IMR-90 (cell line): ENCODE measurements at places on chromosomes 2 and 18. TPM values are rescaled to one million over a fixed set of nuclear protein-coding genes. Genes with fewer than 3 reads are reported as not detected.

- DNase-seq = no peak
- H3K4me3 ChIP-seq = no peak overlapping the region
- peaks cover 4% of the 10 kb centered on the region; the same call in 1 of the 2 replicates for H3K27me3 ChIP-seq
These were observed 12.1 kb upstream of the FAHD2A start for GRCh38 chr2:95390272-95390880.

The MATN3 gene
- total RNA-seq = 0.90 and 1.1 TPM in 2 replicates

DNA sequence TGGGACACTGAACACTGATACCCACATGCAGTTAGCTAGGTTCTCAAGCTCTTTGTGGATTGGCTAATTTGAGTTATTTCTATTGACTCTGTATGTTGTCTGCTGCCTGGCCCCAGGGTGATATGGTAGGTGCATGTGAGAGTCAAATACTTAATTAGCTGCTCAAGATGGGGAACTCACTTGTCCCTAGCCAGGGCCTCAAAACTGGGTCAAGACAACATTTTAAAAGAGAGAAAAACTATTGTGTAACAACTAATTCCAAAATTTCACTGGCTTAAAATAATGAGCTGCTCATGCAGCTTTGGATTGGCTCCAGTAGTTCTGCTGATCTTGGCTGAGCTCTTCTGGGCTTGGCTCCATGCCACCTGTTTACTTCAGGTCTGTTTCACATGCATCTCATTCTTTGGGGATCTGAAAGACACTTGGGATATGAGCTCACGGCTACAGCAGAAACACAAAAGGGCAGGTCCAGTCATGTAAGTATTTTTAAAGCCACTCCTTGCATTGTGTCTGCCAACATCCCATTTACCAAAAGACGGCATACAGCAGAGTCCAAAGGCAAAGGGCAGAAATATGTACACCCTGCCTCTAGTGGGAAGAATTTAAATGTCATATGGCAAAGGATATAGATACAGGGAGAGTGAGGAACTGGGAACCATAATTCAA is 716.8 kb downstream of the SUCLG1 start:
- no peak for DNase-seq
- H3K27ac ChIP-seq = no peak overlapping the region
- no peaks in the 10 kb centered on the region for H3K4me1 ChIP-seq
- H3K27me3 ChIP-seq = no peaks in the 10 kb centered on the region

DNA sequence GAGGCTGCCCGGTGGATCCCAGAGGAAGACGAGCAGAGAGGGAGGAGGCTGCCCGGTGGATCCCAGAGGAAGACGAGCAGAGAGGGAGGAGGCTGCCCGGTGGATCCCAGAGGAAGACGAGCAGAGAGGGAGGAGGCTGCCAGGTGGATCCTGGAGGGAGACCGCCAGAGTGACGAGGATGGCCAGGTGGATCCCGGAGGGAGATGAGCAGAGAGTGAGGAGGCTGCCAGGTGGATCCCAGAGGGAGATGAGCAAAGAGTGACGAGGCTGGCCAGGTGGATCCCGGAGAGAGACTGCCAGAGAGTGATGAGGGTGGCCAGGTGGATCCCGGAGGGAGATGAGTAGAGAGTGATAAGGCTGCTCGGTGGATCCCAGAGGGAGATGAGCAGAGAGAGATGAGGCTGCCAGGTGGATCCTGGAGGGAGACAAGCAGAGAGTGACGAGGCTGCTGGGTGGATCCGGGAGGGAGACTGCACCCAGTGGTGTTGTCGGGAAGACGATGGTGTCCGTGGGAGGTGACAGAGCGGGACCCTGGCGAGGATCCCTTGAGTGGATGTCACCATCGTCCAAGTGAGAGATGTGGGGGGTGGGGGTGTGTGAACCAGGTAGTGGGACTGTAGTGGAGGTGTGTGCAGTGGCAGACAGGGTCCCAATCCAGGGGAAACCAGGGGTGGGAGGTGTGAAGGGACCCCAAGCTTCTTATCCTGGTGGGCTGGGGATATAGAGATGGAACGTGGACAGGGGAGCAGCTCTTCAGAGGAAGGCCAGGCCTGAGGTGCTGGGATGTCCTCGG is 22.3 kb downstream of the DCDC2C start:
- H3K27me3 ChIP-seq = peaks cover 17% of the 10 kb centered on the region
- no peak overlapping the region for H3K4me3 ChIP-seq
- no peaks in the 10 kb centered on the region for H3K36me3 ChIP-seq
- no peak for DNase-seq
- no peak overlapping the region for H3K27ac ChIP-seq

DNA sequence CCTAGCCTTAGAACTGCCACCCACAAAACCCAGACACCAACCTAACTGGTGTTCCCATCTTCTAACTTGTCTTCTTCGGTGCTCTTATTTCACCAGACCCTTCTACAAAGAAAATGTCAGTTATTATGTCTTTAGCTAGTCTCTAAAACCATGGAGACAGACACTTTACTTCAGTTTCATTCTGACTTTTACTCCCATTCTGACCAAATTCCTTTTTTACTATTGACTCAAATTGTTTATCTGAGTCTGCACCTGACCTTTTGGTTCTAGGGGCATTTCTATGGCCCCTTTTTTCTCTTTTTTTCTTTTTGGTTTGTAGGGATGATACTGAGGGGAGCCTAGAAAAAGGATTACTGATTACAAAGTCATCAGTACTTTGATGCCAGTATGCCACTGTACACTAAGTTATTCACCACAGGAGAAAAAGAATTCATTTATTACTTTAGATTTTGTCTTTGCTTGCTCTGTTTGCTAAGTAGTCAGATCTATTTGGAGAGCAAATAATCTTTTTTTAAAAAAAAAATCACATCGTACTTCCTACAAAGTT is 6.8 kb upstream of the SLC1A4 start:
- DNase-seq = no peak
- H3K27ac ChIP-seq = no peak overlapping the region
- H3K36me3 ChIP-seq = no peaks in the 10 kb centered on the region
- H3K27me3 ChIP-seq = no peaks in the 10 kb centered on the region

- no peaks in the 10 kb centered on the region for H3K27me3 ChIP-seq
- H3K4me3 ChIP-seq = no peak overlapping the region
- H3K36me3 ChIP-seq = no peaks in the 10 kb centered on the region
- DNase-seq = no peak
- no peak overlapping the region for H3K27ac ChIP-seq
These were observed 684.6 kb downstream of the TRIB2 start for GRCh38 chr2:13401312-13401711.

The SATB2 gene
- total RNA-seq = 8.4 and 9.2 TPM in 2 replicates

DNA sequence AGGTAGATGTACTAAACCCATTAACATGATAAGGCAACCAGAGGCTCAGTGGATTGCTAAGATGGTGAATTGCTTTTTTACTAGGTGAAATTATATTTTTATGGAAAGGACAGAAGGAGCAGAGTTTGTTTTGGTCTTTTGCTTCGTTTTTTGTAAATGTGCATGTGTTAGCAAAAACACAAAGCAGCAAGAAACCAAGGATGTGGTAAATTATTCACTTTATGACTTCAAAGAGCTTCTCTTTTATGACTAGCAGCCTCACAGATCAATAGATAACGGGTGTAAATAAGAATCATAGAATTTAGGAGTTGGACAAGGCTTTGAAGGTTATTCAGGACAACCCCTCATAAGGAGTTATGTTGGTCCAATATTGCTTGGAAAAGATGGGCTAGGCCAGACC is 615.0 kb downstream of the DPP10 start:
- H3K4me1 ChIP-seq = no peaks in the 10 kb centered on the region
- H3K4me3 ChIP-seq = no peak overlapping the region
- H3K27me3 ChIP-seq = no peaks in the 10 kb centered on the region
- no peak overlapping the region for H3K27ac ChIP-seq
- H3K36me3 ChIP-seq = no peaks in the 10 kb centered on the region

DNA sequence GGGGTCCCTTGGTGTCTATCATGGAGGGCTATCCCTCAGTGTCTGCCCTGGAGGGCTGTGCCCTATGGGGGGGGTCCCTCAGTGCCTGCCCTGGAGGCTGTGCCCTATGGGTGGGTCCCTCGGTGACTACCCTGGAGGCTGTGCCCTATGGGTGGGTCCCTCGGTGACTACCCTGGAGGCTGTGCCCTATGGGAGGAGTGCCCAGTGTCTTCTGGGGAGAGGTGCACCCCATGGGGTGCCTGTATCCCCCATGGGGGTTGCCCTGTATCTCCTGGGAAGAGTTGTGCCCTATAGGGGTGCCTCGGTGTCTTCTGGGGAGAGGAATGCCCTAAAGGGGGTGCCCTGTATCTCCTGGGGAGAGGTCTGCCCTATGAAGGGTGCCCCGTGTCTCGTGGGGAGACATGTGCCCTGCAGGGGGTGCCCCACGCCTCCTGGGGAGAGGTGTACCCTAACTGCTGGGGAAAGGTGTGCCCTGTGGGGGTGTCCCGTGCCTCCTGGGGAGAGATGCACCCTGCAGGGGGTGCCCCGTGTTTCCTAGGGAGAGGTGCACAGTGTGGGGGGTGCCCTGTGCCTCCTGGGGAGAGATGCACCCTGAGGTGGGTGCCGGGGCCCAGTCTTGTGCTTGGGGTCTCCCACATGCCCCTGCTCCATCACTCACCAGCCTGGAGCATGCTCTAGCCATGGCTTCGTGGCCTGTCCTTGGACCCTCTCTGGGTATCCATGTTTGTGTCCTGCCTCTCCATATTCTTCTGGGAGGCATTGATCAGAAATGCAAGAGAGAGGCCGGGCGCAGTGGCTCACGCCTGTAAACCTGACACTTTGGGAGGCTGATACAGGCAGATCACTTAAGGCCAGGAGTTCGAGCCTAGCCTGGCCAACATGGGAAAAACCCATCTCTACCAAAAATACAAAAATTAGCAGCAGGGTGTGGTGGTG is 215.6 kb downstream of the HDAC4 start:
- H3K4me1 ChIP-seq = no peaks in the 10 kb centered on the region
- H3K27me3 ChIP-seq = no peaks in the 10 kb centered on the region
- no peak overlapping the region for H3K4me3 ChIP-seq
- H3K36me3 ChIP-seq = peaks cover 58% of the 10 kb centered on the region
- H3K27ac ChIP-seq = no peak overlapping the region
- no peak for DNase-seq

The CAPN13 gene
- not detected in 2 replicates for total RNA-seq

The AGXT gene
- total RNA-seq = not detected in 2 replicates

The LANCL1 gene
- 46.4 and 53.8 TPM in 2 replicates for total RNA-seq

The ATP6V1C2 gene
- not detected in 2 replicates for total RNA-seq

DNA sequence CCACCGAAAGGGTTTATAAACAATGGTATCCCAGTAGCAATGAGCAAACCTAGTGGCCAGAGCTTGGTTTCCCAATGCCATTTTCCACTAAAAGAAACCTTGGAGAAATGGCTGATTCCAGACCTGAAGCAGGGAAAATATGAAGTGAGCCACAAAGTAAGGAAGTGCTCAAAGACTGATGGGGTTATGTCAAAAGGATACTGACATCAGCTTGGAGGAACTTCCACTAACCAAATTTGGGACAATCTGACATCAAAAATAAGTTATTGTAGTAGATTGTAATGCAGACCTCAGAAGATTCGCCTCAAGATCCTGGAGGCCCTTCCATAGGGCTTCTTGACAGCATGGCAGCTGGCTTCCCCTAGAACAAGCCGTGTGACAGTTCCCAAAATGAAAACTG is 79.4 kb upstream of the SP3 start:
- no peak overlapping the region for H3K4me3 ChIP-seq
- H3K36me3 ChIP-seq = no peaks in the 10 kb centered on the region
- H3K4me1 ChIP-seq = peaks cover 2% of the 10 kb centered on the region
- H3K27me3 ChIP-seq = no peaks in the 10 kb centered on the region
- H3K27ac ChIP-seq = no peak overlapping the region

The BABAM2 gene
- 16.7 and 23.1 TPM in 2 replicates for total RNA-seq

GRCh38 chr2:199943373-199943772 is 11.9 kb downstream of the TYW5 start:
- H3K4me3 ChIP-seq = no peak overlapping the region
- peaks cover 4% of the 10 kb centered on the region; the same call in 1 of the 2 replicates for H3K4me1 ChIP-seq
- DNase-seq = no peak

DNA sequence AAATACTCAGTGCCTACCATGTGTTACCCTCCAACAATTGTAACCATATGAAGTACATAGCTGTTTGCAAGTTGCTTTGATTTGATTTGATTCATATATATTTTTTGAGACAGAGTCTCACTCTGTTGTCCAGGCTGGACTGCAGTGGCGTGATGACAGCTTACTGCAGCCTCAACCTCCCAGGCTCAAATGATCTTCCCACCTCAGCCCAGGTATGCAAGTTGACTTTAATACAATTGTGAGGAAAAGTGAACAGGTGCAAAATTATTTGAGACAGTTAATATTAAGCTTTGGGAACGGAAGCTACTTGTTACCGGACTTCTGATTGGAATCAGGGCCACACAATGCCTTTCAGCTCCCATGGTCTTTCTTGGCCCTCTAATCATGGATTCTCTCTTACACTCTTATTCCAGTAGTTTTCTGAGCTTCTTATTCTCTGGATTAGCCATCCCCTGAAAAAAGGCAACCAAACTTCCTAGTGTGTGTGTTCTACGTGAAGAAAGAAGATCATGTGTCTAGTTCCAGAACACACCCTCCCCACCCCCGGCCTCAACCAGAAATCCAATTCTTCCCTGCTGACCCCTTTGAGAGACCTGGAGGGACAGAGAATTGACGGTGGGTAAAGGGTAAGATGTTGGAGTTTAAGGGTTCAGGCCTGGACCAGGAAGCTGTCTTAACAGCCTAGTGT is 1.1 kb upstream of the RPL37A start:
- peaks cover 23% of the 10 kb centered on the region for H3K36me3 ChIP-seq
- H3K27me3 ChIP-seq = no peaks in the 10 kb centered on the region
- peaks cover 18% of the 10 kb centered on the region for H3K4me1 ChIP-seq
- H3K27ac ChIP-seq = peak overlapping the region; percentile 71
- H3K4me3 ChIP-seq = peak overlapping the region; percentile 92
- DNase-seq = no peak
